ENCODE measurements at places on chromosomes 16 and 17.
A peak's percentile ranks its signal among the peaks of the same experiment; 100 is the strongest.

DNA sequence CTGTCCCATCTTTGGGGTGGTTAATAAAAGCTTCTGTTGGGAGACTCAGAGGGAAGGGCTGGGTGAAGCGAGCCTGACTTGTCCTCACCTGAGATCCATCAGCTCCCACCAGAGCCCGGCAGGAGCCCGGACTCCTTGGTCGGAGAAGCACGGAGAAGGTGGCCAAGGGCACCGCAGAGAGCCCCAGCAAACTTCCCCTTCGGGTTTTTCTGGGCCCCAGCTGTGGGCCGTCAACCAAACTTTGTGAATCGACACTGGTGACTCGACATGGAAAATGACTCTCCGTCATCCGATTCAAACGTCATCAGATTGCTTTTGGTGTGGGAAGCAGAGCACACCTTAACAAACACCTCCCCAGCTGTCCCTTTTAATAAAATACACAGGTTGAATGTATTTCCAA is 21.4 kb downstream of the ENPP7 start:
- no peak for DNase-seq

DNA sequence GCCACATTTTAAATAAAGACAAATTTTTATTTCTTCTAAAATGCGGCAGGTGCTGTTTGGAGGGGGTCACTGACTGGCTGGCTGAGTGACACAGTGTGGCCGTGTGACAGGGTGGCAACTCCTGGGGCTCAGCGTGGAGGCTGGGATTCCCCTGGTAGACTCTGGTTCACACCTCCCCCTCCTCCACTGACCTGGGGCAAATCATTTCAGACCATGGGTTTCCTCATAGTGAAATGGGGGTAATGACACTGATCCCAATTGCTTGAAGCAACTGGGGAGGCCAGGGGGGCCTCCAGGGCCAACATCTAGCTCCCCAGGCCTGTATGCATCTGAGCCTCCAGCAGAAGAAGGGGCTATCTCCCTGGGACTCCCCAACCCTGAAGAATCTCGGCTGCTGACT is 6.6 kb downstream of the HSD11B2 start:
- DNase-seq = no peak

DNA sequence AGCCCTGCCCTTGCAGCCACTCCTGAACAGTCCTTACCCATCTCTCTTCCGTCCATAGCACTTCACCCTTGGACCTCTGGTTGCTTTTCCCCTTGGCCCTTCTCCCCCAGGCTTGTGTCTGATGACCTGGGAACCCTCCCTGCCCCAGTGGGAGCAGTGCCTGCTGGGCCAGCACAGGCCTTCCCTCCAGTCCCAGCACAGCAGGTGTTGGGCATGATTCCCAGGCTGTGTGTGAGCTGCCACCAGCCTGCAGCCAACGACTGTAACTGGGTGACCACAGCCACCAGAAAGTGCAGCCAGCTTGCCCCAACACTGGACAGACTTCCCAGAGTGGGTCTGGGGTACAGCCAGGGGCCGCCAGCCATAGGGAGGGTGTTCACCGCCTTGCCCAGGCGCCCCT is 30.0 kb downstream of the CRAMP1 start:
- DNase-seq = no peak

DNA sequence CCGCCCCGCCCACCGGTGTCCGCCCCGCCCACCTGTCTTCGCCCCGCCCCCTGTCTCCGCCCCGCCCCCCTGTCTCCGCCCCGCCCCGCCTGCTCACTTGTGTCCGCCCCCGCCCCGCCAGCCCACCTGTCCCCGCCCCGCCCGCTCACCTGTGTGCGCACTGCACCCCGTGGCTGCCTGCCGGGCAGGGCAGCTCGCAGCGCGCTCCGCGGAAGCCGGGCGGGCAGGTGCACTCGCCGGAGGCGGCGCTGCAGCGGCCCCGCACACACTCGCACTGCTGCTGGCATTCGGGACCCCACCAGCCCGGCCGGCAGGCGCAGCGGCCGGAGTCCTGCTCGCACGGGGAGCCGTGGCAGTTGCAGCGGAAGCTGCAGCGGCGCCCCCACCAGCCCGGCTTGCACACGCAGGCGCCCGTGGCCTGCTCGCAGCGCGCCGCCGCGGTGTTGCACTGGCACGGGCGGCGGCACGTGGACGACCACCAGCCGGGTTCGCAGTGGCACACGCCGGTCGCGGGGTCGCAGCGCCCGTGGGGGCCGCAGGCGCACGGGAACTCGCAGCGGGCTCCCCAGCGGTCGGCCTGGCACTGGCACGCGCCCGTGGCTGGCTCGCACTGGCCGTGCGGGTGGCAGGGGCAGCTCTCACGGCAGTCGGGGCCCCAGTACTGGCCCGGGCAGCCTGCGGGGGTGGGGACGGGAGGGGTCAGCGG is 2.1 kb downstream of the SCARF1 start:
- DNase-seq = peak; percentile 76

- no peak for DNase-seq
These were observed 74.9 kb upstream of the BCAR1 start for GRCh38 chr16:75326333-75326732.

DNA sequence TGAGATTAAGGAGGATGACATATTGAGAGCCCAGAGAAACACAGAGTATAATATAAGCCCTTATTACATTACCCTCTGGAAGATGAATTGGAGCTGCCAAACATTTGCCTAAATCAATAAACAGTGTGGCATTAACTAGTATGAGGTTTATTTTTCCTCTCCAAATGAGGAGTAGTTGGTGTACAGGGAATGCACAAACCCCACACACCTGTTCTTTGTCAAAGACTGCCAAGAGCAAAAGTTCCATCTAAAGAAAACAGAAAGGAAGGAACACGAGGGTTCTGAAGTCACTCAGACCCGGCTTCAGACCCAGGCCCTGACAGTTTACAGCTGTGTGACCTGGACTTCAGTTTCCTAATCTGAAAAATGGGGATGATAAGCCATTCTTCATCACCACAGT is 138.1 kb downstream of the SHISA9 start:
- DNase-seq = no peak

GRCh38 chr17:77216486-77216885 is 75.7 kb downstream of the SEC14L1 start:
- DNase-seq = no peak

DNA sequence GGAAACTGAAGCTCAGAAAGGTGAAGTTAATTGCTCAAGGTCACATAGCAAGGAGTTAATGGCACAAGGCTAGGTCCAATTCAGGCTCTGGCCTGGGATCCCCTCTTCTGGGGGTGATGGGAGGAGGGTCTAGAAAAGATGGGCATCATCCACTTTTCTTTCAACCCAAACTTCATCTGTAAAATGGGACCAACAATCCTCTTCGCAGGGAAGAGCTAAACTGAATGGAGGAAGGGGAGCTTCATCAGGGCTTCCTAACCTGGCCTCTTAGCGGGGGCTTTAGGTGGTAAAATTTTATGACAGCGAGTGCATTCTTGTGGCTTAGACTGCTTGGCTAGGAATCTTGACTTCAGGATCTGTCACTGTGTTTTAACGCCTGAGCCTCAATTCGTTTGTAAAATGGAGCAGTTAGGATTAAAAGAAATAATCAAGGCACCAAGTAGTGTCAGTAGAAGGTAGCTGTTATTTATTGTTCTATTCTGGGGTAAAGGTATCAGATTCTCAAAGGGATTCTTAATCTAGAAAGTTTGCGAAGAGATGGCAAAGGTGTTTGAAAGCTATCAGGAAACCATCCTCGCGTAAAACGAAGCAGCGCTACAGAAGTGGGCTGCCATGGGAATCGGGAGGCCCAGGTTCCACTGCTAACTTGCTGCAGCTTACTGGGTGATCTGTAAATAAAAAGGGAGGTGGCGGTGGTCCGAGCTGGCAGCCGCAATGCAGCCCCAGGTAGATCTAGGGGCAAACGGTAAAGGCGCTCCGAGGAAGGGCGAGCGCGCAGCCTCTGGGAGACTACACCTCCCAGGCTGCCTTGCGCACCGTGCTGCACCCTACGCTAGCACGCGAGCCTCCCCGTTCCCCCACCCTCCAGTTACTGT is 1.5 kb upstream of the SRCAP start:
- DNase-seq = no peak

DNA sequence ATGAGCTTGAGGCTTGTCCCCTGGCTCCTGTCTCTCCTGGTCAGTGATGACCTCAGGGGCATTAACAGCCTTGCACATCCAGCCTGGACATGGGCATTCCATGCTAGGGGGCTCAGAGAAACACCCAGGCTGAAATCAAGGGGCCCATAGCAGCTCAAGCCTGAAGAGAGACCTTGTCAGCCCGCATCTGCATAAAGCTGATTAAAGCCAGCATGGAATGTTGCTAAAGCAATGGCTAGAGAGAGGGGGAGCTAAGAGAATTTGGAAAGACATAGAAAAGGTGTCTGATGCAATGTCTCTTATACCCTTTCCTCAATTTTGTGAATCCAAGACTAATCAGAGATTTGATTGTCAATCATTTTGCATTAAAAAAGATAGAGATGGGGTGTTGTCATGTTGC is 51.4 kb upstream of the WSCD1 start:
- DNase-seq = no peak

GRCh38 chr17:37774504-37774903 is 29.6 kb upstream of the HNF1B start:
- DNase-seq = peak; percentile 77

DNA sequence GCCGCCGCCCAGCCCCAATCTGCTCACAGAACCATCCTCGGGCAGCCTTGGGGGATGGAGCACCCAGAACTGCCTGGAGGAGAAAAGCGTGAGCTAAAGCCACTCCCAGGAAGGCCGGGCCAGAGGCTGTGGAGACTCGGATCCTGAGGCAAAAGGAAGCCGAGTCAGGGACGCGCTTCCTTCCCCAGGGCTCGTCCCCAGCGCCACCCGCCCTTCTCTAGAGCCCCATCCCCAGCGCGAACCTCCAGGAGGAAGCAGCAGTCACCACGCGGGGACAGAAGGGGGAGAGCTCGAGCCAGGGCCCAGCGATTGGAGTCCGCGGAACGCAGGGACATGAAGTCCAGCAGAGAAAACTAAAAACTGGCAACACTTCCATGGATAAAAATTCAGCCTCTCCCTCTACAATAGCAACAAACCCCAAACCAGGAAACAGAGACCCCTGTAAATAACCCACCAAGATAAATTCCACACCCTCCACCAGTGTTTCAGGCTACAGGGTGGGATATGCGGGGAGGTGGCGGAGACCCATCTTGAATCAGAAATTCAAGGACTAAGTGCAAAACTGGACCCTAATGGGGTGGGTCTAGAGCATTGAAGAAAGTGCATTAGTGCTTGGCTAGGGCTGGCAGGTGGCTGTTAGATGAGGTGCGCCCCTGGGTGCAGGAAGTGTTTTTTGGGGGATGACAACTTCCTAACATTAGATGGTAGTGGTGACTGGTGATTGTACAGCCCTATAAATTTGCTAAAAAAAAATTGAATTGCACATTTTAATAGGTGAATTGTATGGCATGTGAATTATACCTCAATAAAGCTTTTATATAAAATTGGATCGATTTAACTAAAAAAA is 116.1 kb upstream of the METRNL start:
- no peak for DNase-seq

GRCh38 chr16:17335826-17336529 is 134.8 kb downstream of the XYLT1 start:
- DNase-seq = no peak

DNA sequence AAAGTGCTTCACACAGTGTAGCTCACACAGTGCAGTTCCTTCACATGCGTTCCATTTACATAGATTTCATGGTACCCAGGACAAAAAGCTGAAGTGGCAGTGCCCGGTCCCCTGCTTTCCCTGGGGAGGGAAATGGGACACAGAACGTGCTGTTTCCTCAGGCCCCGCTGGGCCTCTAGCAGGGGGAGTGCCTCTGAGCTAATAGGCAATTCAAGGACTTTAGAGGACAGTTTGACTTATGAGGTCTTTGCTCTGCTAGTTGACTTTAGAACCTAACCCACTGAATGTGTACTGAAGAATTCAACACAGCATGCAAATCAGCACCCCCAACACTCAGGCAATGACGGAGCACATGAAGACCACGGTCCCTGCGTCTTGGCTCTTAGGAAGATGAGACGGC is 6.8 kb downstream of the CDIP1 start:
- no peak for DNase-seq

DNA sequence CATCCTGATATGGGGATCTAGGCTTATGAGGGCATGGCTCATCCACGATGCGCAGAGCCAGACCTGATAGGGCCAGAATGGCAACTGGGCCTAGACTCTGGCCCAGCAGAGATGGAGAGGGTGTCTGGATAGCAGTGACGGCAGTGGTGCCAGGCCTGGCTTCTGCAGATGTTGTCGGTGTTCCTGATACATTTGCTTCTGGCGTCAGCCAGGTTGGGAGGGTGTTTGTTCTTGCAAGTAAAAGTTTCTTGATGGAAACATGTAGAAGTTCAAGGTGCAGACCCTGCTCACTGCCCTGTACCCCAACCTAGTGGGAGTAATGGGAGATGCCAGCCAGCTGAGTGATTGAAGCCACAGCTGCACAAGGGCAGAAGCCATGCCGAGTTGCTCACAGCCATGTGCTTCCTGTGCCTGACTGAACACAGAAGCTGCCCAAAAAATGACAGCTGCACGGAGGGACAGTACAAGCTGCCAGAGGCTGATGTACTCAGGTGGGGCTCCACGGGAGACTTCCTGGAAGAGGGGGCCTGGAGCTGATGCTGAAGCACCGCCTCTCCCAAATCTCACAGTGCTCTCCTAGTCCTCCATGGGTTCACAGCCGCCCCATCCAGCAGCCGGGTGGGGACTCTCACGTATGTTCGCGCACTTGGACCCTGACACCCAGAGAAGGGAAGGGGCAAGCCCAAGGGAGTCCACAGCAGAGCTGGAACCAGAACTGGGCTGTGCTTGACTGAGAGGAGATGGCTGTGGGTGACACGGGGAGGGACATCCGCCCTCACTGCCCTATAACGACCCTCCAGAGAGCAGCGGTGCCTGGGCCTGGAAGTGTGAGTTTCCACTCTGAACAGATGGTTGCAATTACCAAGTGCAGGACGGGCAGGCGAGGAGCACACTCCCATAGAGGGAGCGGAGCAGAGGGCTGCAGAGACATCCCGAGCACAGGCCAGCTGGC is 78.7 kb downstream of the N4BP1 start:
- no peak for DNase-seq

DNA sequence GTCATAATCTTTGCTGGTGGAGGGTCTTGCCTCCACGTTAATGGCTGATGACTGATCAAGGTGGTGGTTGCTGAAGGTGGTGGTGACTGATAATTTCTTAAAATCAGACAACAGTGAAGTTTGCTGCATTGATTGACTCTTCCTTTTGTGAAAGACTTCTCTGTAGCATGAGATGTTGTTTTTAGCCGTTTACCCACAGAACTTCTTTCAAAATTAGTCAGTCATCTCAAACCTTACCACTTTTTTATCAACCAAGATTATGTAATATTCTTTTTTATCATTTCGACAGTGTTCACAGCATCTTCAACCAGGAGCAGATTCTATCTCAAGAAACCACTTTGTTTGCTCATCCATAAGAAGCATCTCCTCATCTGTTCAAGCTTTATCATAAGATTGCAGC is 5.9 kb downstream of the UQCRC2 start:
- peak; percentile 34 for DNase-seq

Data from GM06990 (cell line).